ENCODE measurements at places on chromosomes 3 and 15.

DNA sequence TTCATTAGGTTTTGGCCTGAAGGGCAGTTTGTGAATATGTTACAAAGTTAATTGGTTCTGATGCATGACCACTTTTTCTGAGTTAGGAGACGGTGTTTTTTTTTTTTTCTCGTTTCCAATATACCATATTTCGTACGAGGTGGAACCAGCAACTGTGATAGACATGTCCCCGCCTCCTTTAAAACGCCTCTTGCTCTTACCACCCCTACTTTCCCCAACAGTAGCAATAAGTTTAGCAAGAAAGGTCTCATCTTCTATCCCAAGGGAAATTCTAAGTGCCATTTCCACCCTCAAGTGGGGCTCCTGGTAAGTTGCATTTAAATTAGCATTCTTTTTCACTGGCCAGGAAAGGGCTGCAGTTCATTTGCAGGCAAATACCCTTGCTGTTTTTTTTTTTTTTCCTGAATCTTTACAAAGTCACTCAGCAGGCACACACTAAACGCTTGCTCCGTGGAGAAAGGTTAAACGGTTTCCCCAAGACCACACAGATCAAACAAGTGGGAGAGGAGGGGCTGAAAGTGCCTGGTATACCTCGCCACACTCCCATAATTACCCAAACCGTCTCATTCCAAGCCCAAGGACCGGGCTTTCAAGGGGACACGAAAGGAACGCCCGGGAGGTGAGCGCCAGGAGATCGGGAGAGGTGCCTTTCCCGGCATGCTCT, 39.5 kb upstream of the MGA start:
- DNase-seq = no peak

DNA sequence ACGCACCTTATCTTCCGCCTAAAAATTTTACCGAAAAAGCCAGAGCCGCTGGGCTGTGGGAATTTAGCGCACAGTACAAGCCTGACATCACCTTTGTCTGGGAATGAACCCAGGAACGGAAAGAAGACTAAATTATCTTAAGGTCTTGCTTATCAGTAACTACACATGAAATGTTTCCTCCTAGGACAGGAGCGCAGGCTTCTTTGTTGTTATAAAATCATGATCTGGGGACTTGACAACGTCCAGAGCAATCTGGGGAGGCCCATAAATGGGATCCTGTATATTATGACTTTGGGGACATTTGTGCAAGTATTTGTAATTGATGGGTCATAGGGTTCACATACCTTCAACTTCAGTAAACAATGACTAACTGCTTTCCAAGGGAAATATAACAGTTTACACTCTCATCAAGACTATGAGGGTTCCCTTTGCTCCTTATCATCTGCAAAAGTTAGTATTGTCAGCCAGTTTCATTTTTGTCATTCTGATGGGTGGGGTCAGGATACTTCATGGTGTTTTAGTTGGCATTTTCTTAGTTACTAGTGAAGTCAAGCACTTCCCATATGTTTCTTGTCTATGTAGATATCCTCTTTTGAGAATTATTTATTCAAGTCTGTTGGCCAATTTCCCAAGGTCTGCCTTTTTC, 213.9 kb upstream of the PFN2 start:
- no peak for DNase-seq

DNA sequence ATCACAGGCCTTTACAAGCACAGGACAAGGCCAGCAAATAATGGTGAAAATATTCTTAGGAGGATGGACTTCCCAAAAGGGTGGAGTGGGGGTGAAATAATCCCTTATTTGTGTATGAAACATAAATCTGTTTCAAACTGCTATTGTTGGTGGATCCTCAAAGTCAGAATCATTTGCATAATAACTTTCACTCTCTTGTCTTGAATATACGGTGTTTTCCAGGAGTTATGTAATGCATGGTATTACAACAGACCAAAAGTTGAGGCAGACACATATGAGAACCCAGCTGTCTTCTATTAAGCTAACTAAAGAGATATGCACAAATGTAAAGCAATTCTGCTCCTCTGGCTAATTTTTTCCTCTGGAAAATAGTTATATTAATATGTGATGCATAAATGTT, 57.7 kb downstream of the PRTG start:
- DNase-seq = no peak

DNA sequence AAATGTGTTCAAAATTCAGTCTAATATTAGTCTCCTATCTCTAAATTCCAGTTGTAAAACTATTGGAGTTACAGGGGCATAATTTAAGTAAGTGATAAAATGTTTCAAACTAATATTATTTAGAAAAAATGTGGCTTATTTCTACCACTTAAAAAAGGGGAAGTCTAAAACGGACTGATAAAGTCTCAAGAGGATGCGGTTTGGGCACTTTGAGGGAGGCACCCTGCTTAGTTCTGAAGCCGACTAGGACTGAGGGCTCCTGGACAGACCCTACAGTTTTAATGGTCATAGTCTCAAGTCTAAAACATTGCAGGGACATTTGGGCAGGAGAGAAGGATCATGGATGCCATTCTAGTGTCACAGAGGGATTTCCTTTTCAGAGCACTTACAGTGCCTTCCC, 566.3 kb downstream of the NR2F2 start:
- no peak for DNase-seq

GRCh38 chr3:169841171-169841570, 28.5 kb upstream of the LRRC34 start:
- peak; percentile 28 for DNase-seq

DNA sequence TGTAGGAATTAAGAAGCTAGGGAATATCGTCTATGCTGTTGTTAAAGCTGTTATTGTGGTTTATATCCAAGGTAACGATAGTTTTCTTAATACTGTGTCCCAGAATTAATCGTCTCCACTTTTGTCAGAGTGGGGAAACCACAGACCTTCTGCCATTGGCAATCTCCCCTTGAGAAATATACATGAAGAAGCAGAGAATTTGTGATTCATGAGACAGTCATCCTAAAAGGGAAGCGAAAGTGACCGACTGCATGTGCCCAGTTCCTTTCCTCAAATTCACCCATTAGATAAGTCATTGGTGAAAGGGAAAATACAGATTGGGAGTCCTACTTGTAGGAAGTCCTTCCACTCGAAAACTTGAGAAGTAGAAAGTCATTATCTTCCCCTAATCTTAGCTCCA, 26.6 kb downstream of the DIPK2A start:
- no peak for DNase-seq

- no peak for DNase-seq
Observed at GRCh38 chr3:33954956-33955355, 156.5 kb downstream of the PDCD6IP start.

GRCh38 chr3:87771337-87772192, 287.2 kb downstream of the CGGBP1 start:
- DNase-seq = peak; percentile 34

DNA sequence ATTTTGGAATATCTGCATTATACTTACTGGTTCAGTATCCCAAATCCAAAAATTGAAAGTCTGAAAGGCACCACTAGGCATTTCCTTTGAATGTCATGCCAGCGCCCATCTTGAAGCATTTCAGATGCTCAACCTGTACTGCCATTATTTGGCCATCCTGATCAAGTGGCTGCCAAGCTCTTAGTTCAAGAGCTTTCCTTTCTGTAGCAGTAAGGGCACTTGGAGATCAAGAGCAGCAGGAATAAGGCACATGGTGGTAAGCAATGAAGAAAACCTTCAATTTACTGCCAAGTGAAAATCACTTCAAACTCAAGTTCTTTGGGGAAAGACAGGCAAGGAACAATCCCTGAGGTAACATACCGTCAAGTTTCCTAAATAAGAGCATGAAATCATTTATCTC, 10.0 kb downstream of the RHOA start:
- DNase-seq = no peak

- DNase-seq = no peak
Observed at GRCh38 chr3:116743062-116743461, 33.5 kb downstream of the TUSC7 start.

- peak; percentile 40 for DNase-seq
Observed at GRCh38 chr3:30688776-30689641, 82.6 kb downstream of the TGFBR2 start.

GRCh38 chr3:82891028-82891427, 1129.6 kb upstream of the GBE1 start:
- DNase-seq = no peak

DNA sequence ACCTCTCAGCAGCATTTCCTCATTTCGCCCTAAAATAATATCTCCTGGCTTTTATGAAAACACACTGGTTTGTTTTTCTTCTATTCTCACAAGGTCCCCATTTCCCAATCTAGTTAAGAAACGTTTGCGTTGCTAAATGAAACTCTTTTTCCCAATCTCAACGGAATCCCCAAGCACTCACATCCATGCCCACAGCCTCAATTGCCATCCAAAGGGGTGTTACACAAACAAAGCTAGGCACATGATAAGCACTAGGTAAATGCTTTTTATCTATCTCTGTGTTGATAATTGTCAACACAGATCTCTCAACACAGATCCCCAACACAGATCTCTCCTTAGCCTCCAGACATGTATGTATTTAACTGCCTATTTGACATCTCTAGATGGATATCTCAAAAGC, 35.2 kb upstream of the TF start:
- no peak for DNase-seq

DNA sequence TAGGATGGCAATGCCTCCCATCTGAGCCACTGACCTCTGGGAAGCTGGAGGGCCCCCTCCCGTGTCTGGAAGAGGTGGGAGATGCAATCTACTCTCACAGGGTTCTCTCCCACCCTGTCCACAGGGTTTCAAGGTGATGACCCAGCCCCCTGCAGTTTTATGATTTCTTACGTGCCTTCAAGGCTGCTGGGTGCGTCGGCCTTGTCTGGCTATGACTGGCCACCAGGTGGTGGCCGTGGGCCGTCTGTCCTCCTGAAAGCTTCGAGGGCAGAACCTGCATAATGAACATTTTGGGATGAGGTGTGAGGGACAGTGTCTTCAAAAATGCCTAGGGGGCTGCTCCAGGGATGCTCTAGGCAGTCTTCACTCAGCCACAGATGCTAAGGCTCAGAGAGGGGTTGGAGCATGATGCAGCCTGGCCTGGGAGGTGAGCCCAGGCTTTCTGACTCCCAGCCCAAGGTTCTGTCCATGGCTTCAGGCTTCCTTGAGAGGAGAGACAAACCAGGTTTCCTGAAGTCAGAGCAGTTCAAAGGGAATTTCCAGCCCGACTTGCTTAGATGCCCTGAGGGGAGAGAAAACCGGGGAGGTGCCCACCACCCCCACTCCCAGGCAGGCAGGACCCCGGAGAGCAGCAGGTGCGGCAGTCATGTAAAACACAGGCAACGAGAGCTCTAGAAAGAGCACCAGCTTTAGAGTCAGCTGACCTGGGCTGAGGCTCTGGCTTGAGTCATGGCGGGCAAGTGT, 18.7 kb downstream of the ISG20 start:
- DNase-seq = no peak

- no peak for DNase-seq
Observed at GRCh38 chr3:13937131-13937530, 57.3 kb upstream of the WNT7A start.

DNA sequence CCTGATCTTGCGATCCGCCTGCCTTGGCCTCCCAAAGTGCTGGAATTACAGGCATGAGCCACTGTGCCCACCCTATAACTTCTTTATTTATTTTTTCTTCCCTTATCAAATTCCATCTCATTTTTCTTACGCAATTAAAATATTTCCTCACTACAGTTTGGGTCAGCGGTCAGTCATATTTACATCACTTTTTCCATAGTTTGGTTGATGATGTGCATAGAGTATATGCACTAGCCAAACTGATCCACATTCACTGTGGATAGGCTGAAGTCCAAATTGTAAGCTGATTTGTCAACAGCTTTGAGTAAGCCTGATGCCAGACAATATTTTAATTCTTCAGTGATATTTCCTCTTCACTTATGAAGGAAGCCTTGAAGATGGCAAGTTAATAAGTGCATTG, 256.3 kb downstream of the TIGIT start:
- no peak for DNase-seq

GRCh38 chr3:18100121-18100520, 325.0 kb downstream of the SATB1 start:
- DNase-seq = no peak

GRCh38 chr3:172635588-172635987, 75.3 kb downstream of the NCEH1 start:
- peak; percentile 49 for DNase-seq

DNA sequence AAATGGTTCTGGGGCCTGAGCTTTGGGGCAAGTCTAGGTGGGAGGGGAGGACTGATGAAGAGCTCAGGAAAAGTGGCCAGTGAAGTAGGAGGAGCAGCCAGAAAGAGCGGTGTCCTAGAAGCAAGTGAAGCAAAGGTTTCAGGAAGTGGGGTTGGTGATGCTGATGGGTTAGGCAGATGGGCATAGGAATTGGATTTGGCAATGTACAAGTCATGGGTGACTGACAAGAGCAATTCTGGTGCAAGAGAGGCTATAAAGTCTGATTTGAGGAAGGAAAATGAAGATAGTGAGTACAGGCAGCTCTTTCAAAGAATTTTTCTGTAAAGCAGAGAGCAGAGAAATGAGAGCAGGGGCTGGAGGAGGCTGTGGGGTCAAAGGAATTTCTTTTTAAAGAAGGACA, 19.7 kb downstream of the ALPK3 start:
- no peak for DNase-seq

DNA sequence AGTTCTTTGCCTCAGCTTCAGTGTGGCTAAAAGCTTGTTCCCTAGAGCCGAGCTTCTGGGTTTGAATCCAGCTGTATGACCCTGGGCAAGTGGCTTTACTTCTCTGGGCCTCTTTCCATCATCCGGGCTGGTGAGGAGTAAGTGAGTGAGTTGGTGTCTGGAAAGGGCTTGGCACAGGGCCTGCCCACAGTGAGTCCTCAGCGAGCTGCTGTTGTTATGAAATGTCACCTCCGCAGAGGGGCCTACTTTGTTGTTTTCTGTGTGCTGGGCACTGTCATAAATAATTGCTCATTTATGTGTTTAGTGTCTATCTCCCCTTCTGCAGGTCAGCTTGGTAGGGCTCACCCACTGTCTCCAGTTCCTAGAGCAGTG, 31.7 kb downstream of the SLC6A6 start:
- DNase-seq = no peak

GRCh38 chr3:12454816-12455121, 29.5 kb upstream of the TSEN2 start:
- no peak for DNase-seq

GRCh38 chr15:20356444-20356910, 185.1 kb downstream of the GOLGA6L6 start:
- no peak for DNase-seq

- no peak for DNase-seq
Observed at GRCh38 chr3:122890720-122891220, 95.9 kb downstream of the SLC49A4 start.

DNA sequence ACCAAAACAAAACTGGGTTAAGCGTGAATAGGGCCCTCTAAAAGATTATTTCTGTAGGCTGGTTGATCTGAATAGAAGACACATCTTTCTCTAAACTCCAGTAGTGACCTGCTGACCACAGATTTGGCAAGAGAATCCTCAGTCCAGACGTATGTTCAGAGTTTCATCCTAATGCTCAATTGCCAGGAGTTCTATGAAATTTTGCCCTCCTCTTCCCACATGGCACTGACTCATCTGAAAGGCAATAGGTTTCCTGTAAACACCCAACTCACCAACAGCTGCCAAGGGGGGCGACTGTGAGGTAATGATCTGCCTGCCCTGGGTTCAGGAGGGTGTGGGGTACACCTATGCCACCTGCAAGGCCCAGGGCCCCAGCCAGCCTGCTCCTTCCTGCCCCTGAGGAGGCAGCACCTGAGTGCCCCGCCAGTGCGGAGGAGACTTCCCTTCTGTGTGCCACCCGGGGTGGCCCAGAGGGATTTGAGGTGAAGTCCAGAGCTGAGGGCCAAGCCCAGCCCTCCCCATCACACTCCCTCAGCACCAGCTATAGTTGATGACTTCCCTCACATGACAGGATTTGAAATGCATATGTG, 8.4 kb upstream of the PLA2G4D start:
- DNase-seq = no peak

GRCh38 chr3:187044206-187044605, 95.1 kb downstream of the RPL39L start:
- peak; percentile 58 for DNase-seq

- DNase-seq = no peak
Observed at GRCh38 chr15:101647251-101647650, 4.9 kb downstream of the TM2D3 start.

Data from kidney glomerular epithelial cell (primary cell).